ENCODE measurements at places on chromosomes 16 and 17. TPM values are rescaled to one million over a fixed set of nuclear protein-coding genes. Genes with fewer than 3 reads are reported as not detected.

- H3K4me1 ChIP-seq = no peaks in the 10 kb centered on the region
- no peak for DNase-seq
- no peak overlapping the region for H3K4me3 ChIP-seq
- H3K27ac ChIP-seq = no peak overlapping the region
- peaks cover 95% of the 10 kb centered on the region for H3K27me3 ChIP-seq
Measured at GRCh38 chr17:77693301-77693700, 265.2 kb upstream of the TNRC6C start.

- no peaks in the 10 kb centered on the region for H3K4me1 ChIP-seq
- H3K4me3 ChIP-seq = no peak overlapping the region
- H3K27me3 ChIP-seq = peaks cover 38% of the 10 kb centered on the region
- no peaks in the 10 kb centered on the region for H3K36me3 ChIP-seq
- no peak overlapping the region for H3K27ac ChIP-seq
Measured at GRCh38 chr16:70642633-70643032, 3.7 kb upstream of the IL34 start.

GRCh38 chr17:41012326-41013120, 3.6 kb upstream of the KRTAP3-1 start:
- DNase-seq = no peak
- H3K27ac ChIP-seq = peak overlapping the region; percentile 6
- no peaks in the 10 kb centered on the region for H3K27me3 ChIP-seq
- peaks cover 66% of the 10 kb centered on the region for H3K4me1 ChIP-seq

- DNase-seq = no peak
- H3K27me3 ChIP-seq = no peaks in the 10 kb centered on the region
- no peaks in the 10 kb centered on the region for H3K4me1 ChIP-seq
- H3K36me3 ChIP-seq = no peaks in the 10 kb centered on the region
- no peak overlapping the region for H3K27ac ChIP-seq
Measured at GRCh38 chr16:83652943-83653342, 154.8 kb upstream of the HSBP1 start.

DNA sequence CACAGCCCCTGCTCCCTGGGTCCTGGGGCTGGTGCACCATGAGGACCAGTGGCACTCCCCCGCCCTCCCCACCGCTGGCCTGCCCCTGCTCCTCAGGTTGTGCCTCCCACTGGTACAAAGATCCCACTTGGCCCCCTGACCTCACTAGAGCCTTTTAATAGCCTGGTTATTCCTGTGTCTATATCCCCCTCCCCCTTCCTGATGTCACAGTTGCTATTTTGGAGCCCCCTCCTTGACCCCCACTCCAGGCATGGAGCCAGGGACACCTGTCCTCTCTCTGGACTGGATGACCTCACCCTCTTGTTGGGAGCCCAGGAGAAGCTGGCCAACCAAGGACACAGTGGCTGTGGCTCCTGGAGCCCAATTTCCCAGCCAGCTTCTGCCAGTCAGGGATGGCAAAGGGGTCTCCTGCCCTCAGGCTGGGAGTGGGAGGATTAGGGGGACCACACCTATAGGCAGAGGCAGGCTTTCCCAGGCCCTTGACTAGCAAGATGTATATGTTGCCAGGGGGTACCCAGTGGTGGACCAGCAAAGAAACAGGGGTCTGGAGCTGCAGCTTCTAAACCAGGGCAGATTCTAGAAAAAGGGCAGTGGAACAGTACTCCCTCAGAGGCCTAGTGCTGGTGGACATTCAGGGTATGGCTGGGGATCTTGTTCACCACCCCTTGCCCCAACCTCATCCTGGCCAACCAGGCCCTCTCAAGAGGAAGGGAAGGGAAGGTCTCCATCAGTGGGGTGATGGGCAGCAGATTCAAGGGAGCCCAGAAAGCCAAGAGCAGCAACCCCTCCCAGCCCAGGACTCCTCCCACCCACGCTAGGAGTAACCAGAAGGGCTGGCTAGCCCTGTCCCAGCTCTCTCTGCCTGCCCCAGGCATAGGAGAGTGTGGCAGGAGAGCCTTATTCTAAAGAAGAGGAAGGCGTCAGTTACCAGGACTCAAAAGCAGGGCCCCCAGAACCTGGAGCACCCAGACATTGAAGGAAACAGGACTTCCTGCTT, 10.9 kb downstream of the HDAC5 start:
- H3K4me3 ChIP-seq = no peak overlapping the region
- H3K4me1 ChIP-seq = no peaks in the 10 kb centered on the region
- no peak for DNase-seq
- H3K27ac ChIP-seq = no peak overlapping the region

DNA sequence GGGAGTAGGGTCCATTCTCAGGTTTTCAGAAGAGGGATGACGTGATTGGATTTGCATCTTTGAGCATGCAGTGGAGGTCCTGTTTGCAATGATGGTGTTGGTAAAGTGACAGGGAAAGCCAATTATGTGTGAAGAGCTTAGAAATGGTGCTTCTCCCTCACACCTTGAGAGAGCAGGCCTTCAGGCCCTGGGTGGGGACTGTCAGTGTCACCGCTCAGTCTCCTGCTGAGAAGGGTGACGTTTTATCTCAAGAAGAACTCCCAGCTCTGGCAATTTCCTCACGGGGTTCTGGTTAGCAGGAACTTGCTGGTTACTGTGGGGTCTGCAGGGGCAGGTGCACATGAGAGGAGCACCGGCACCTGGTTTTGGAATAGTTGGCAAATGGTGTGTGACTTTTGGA, 11.2 kb downstream of the PLCG2 start:
- no peak for DNase-seq
- H3K4me1 ChIP-seq = peaks cover 13% of the 10 kb centered on the region
- H3K36me3 ChIP-seq = no peaks in the 10 kb centered on the region
- no peak overlapping the region for H3K4me3 ChIP-seq
- H3K27ac ChIP-seq = no peak overlapping the region

DNA sequence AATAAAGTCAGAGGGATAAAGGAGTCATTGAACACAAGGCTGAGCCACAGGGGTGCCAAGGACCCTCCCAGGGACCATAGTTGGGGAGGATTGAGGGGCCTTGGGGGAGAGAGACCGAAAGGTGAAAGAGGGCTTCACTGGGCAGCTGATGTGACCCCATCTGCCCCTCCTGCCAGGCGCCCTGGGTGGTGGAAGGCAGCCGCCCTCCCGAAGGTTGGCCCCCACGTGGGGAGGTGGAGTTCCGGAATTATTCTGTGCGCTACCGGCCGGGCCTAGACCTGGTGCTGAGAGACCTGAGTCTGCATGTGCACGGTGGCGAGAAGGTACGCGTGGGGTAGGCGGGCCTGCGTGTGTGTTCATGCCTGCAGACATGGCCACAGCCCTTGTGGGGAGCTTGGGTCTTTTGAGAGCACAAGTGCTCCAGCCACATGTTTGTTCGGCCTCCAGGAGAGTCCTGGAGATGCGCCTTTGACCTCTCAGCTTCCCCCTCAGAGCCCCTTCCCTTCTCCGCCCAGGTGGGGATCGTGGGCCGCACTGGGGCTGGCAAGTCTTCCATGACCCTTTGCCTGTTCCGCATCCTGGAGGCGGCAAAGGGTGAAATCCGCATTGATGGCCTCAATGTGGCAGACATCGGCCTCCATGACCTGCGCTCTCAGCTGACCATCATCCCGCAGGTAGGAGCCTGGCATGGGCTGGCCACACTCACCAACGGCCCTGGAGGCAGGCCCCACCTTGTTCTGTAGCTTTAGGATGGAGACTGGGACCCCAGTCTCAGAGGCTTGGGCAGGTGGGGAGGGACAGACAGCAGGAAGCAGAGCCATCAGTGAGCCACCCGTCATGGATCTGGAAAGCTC, 24.1 kb downstream of the ANKRD40 start:
- no peak for DNase-seq
- no peaks in the 10 kb centered on the region for H3K27me3 ChIP-seq
- peaks cover 62% of the 10 kb centered on the region for H3K4me1 ChIP-seq
- H3K4me3 ChIP-seq = no peak overlapping the region
- peak overlapping the region; percentile 18 for H3K27ac ChIP-seq

DNA sequence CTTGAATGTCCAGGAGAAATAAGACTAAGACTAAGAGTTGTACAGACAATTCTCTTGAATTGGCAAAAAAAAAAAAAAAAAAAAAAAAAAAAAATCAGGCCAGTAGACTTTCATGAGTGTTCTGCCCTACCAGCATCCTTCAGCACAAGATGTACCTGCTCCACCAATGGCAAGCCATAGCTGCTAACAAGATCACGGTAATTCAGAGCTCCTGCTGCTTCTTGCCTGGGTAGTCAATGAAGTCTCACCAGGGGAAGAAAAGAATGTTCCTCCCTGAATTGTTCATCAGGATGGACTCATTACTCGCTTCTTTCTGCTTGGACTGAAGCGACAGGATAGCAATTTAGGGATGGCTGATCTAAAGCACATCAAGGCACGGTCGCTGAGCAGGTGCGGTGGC, 31.1 kb upstream of the APOH start:
- no peak overlapping the region for H3K27ac ChIP-seq
- no peaks in the 10 kb centered on the region for H3K36me3 ChIP-seq
- H3K4me1 ChIP-seq = peaks cover 9% of the 10 kb centered on the region
- H3K4me3 ChIP-seq = no peak overlapping the region

Gene SLC6A4
- total RNA-seq = not detected

Gene ANKRD11
- total RNA-seq = 242 TPM

All from Calu3 (cell line).